Stimulated activated naive CD8-positive, alpha-beta T cell treated with anti-CD3 and anti-CD28 coated beads, Interleukin-15, Interleukin-2, amounts not matched to agents 100 U/mL and 50 U/mL, for 24 hours (primary cell): ENCODE measurements at places on chromosomes 4 and X.

DNA sequence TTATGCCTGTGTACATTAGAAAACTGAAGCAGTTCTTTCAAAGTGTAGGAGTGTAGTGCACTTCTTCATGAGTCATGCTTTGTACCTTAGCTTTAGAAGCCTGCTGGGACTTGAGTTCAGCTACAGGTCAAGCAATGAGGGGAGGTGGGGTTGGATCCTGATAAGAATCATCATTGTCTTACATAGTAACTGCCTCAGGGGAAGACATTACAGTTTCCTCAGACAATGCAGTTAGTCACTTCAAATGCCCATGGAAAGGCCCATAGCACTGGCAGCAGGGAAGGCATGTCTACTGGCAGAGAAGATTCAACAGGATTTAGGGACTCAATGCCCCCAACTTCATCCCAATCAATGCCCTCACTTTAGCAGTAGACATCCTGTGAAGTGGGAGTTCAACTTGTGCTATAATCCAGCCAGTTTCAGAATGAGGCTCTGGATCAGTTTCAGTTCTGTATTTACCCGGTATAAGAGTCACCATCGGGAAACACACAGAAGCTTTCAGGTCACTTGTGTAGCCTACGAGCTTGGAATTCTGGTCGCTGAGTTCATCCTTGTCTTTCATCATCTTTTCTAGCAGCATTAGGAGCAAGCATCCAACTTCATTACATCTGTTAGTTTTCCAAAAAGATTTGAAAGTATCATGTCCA is 1216.5 kb downstream of the RAPGEF2 start:
- DNase-seq, result no peak

- no peak for DNase-seq
Measured at GRCh38 chrX:148813422-148813821, 313.0 kb downstream of the AFF2 start.

DNA sequence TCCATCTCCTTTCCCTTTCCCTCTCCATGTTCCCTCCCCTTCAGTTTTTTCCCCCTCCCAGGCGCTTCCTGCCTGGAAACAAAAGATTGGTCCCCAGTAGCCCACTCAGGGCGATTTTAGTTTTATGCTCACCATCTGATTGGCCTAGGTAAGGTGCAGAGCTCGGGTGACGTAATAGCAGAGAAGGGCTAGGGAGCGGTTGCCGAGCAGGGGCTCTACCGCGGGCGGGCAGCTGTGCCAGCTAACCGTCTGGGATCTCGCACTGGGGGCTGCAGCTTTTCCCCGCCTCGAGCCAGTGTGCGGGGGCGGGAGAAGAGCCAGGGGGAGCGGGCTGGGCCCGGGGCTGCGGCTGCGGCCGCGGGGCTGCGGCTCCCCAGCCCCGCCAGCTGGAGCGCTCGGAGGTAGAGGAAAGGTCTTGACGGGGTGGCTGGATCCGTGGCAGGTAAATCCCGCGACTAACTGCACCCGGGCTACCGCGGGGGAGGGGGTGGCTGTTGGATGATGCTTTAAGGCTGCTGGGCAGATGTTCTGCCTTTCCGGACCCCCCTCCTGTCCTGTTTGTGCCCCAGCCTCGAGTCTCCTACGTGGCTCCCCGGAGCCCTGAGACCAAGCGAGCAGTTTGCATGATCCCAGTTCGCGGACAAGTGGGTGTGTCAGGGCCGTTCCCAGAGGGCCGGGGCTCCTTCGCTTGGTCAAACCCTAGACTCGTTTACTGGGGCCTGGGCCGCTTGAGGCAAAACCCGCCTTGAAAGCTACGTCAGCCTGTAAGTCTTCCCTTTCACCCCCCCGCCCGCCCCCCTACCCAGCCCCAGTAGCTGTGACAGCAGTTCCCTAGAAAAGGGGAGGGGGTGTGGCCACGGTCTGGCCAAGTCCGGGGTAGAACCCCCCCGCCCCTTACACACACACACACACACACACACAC is at the start of gene PAK3:
TSS of gene PAK3 (plus strand) at position 218 of the 922 bp plus-strand sequence. CDS start 26,913 bp downstream, outside the sequence.
- peak; percentile 13 for DNase-seq

DNA sequence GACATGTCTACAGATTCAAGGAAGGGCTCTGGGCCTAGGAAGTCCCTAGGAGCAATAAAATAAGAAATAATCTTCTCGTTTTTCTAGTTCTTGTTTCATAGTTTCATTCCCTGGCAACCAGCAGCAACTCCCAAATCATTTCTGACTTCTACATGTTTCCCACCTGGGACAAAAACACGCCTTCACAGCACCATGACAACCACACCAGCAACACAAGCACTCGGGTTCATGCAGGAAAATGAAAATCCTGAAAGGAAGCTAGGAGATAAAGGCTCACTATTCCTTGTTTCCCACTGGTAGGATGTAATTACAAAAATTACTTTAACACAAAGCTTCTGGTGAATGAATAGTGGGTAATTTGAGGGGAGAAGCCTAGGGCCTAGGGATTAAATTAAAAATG is 158.9 kb downstream of the ADAMTS3 start:
- no peak for DNase-seq

DNA sequence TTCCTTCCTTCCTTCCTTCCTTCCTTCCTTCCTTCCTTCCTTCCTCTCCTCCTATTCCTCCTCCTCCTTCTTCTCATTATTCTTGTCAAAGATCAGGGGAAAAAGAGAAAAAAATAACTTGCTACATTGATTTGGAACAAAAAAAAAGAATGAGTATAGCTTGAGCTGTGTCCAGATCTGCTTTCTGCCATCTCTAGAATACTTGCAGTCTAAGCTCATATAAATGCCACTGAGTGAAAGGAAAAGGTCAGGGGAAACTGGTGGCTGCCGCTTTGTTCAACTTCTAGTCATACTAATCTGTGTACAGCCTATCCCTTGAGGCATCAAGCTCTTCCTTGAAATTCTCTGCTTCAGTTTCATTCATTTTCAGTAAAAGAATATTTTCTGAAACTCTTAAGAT is 28.3 kb upstream of the EPHA5 start:
- no peak for DNase-seq

DNA sequence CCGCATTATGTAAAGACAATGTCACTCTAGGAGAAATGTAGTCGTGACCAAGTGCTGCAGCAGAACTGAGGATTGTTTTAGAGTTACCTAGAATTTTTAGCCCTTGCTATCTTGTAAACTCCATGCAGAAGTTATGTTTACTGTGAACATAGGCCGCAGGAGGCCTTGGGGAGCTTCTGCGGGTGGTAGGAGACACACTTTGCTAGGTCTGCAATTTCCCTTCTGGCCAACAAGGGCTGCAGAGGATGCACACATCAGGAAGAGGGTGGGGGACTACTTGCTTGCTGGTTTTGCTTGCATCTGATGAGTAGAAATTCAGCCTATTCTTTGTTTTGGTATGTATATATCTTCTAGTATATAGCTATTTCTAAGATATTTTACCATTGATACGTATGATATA is 23.1 kb downstream of the BANK1 start:
- DNase-seq, result no peak

DNA sequence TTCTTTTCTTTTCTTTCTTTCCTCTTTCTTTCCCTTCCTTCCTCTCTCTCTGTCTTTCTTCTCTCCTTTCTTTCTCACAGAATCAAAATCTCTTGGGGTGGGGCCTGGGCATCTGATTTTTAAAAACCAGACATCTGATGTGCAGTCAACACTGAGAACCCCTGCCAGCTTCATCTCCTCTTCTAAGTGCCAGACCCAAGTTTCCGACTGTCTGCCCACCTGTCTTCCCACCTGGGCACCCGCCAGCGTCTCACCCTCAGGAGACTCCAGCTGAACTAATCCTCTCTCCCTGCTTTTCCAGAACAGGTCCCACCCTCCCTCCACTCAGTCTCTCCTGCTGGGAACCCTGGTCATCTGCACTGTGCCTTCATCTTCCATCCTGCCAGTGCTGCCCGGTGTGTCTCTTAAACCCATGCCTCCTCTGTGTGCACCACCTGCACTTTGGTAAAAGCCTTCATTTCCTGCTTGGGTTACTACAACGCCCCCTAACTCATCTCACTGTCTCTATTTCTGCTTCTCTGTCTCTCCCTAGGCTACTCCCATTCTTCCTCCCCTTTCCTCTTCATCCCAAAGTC is 2.8 kb downstream of the SOD3 start:
- DNase-seq, result no peak
